Lung (tissue), 17 donors: ENCODE measurements at places on chromosomes 2 and 18.

DNA sequence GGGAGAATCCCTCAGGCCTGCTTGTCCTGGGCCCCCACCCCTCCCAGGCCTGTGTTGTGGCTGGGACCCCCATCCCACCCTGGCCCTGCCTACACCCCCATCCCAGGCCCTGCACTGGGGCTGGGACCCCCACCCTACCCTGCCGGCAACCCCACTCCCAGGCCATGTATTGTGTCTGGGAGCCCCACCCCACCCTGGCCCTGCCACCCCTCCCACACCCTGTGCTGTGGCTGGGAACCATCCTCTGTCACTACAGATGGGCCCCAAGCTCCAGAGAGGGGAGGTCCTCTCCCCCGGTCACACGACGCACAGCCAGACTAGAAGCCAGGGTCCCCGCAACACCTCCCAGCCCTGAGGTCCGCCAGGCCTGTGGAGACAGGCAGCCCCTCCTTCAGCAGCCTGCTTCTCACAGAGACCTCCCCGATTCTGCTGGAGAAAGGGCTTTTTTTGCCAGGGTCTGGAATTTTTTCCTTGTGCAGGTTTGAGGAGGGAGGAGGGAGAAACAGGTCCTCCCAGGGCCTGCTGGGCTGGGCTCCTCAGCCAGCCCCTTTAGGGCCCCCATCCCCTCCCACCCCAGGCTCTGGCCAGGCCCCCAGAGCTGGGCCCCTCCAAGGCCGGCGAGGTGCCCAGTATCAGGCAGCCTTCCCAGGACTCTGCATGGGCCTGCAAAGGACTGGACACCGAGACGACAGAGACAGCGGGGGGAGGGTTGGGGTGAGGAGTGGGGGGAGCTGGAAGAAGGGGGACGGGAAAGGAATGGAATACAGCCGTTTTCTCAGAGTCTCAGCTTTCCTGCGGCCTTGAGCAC is 28.0 kb downstream of the KIF1A start:
- peak; percentile 90 for DNase-seq

DNA sequence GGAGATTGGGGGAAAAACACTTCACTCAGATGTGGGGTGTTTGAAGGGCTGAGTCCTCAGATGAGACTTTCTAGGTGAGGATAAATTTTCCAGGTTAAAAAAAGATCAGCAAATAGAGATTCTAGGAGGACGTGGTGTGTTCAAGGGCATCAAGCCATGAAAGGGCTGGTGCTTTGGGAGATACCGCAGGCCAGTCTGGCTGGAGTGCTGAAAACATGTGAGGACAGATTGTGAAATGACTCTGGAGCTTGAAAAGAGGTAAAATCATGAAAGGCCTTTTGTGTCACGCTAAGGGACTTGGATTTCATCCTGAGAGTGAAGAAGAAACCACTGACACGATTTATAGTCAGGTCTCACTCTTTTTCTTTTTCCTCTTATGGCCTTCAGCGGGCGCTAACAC is 320.5 kb downstream of the DPP10 start:
- DNase-seq: no peak

DNA sequence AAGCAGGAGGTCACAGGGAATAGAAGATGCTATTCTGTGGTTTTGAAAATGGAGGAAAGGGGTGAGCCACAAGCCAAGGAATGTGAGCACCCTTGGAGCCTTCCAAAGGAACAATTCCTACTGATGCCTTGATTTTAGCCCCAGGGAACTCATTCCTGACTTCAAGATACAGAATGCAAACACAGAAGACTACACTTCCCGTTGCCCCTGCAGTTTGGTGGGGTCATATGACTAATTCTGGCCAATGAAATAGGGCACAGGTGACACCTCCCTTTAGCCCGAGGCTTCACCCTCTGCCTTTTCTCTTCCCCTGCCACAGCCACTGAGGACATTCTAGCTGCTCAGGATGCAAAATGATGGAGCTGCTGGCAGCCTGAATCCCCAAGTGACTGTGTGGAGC is 126.1 kb downstream of the INHBB start:
- DNase-seq: no peak

- DNase-seq: no peak
These were observed 529.6 kb upstream of the ZEB2 start for GRCh38 chr2:145049475-145049874.

DNA sequence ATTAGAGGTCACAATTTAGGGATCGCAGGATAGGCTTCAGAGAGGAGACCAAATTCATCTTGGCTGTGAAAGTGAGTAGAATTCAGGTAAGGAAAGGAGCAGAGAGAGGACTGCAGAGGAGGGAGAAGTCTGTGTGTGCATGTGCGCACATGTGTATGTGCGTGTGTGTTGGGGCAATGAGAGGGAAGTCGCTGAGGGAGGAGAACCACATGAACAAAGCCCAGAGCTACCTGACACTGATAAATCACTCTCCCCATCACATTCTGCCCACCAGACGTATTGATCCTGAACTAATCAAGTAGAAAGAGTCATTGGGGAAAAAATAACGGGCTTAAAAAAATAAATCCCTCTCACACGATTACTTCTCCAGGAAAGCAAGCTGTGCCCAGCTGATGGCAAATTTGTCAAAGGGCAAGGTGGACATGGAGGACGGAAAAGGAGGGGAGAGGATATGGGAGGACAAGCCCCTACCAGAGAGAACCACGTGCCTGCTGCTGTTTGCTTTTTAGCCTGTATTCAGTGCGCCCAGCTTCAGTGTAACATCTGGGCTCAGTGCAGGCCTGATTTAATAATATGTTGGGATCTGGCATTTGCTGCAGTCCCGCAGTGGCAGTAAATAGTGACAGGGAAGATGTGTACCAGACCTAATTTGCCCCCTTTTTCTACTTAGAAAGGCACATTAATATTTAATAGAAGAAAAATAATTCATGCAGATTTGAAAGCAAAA is 307.5 kb downstream of the C1D start:
- DNase-seq: no peak

- DNase-seq: no peak
These were observed 20.8 kb downstream of the ATF2 start for GRCh38 chr2:175147186-175147585.

GRCh38 chr2:169983506-169983905 is 156.3 kb downstream of the UBR3 start:
- no peak for DNase-seq

GRCh38 chr2:100632037-100632436 is 69.2 kb downstream of the PDCL3 start:
- no peak for DNase-seq

DNA sequence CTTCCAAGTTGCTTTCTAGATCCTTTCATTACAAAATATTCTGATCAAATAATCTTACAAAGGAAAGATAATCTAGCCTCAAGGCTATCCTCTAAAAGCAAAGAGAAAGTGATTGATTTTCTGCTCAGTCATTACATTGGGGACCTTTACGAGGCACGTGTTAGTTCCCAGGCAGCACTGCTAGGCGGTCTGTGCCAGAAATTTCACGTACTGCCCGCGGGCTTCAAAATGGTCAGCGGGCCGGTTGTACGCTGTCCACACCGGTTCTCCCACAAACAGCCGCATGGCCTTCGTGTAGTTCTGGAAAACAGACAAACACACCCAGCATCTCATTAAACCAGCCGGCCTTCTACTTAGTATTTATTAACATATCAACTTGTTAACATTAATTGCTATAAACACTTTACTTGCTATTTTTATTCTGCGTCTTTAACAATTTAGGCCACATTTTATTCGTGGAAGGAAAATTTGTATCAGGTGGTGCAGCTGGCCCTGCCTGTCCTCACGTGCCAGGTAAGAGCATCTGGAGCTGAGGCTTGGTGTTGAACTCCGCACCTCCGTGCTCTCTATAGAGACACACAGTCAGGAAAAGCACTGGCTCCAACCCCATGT is 20.4 kb downstream of the ADI1 start:
- no peak for DNase-seq

- DNase-seq: no peak
These were observed 803.6 kb upstream of the ZEB2 start for GRCh38 chr2:145323512-145323911.

DNA sequence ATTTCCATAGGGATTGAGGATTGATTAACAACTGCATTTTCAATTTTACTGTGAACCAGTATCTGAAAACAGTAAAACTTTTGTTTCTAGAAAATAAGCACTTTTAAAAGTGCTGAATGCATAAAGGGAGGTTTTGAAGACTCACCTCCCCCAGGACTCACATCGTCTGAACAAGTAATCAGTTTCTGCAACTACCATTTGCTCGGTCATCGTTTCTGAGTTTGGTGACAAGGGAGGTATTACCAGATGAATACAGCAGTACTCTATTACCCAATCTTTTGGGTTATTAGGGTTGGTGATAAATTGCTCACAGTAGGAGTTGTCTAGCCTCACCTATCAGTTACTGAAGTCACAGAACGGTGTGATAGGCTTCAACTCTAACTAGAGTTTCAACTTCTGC is 234.5 kb upstream of the FN1 start:
- DNase-seq: no peak

DNA sequence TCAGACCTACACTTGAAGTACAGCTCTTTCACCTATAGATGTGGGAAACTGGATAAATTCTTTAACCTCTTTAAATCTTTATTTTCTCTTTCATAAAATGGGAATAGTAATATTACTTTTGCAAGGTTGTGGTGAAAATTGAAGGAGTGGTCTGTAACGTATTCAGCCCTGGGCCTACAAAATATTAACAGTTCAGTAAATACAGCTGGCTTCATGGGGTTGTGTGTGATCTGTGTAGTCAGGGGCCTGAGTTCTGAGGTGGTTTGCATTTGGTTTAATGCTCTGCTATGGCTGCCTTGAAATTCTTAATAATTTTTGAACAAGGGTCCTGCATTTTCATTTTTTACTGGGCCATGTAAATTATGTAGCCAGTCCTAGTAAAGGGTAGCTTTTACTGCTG is 16.8 kb upstream of the EML6 start:
- no peak for DNase-seq

GRCh38 chr2:228367356-228367755 is 185.9 kb upstream of the SPHKAP start:
- DNase-seq: no peak

- no peak for DNase-seq
These were observed 29.0 kb downstream of the PHLPP1 start for GRCh38 chr18:62744076-62744968.

GRCh38 chr2:210567279-210567678 is 10.9 kb downstream of the CPS1 start:
- DNase-seq: no peak

GRCh38 chr2:172354347-172354746 is 73.0 kb upstream of the ITGA6 start:
- DNase-seq: no peak

DNA sequence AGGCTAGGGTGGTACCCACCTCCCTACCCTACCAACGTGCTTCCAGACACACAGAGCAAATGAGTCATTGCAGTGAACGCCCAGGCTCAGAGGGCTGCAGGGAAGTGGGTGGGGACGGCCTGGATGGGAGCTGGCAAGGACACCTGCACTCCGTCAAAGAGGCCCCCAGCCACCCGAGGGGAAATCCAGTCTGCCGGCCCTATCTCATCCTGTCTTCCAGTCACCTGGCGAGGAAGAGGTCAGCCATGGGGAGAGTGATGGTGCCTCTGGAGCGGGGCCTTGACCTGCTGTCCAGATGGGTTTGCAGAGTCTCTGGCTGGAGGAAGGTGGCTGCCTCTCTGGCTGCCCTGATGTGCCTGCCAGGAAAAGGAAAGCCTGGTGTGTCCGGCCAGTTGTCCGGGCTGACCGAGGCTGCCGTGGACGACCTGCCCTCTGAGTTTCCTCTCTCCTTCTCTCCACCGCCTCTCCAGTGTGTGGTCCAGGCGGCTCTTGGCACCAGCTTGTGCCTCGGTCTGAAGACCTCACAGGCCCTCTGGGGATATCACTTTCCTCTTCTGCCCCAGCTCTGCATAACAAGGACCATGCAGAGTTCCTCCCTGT is 209.7 kb upstream of the COPS8 start:
- no peak for DNase-seq

- no peak for DNase-seq
These were observed 62.2 kb upstream of the STPG4 start for GRCh38 chr2:47217277-47217676.

- no peak for DNase-seq
These were observed 95.2 kb downstream of the POLE4 start for GRCh38 chr2:75053484-75054112.

- DNase-seq: peak; percentile 79
These were observed 108.9 kb upstream of the DAPL1 start for GRCh38 chr2:158686210-158686691.

DNA sequence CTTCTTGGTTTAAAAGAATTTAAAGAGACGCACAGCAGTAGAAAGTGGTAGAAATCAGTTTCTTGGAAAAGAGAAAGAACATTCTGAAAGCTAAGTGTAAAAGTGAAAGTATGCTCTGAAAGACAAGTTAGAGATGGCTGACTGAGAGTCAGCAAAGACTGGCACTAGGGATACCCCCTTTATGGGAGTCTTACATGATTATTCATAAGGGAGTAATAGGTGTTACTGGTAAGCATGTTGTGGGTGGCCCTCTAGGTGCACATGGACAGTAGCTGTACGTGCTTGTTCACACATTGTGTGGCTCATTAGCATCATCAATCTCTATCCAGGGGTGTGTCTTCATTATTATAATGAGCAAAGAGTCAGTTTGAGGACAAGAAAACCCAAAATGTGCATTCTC is 816.2 kb downstream of the CBLN2 start:
- DNase-seq: no peak

DNA sequence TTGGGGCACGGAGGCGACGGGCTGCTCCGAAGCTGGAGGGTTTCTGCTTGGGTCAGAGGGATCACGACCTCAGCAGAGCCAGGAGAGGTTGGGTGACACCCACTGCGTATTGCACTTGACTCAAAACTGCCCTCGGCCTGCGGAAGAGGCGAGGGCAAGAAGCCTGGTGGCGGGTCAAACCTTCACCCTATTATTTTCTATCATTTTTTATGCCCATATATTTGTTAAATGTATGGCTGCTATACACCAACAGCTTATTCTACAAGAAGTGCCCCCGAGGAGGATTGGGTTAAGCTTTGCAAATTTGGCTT is 12.6 kb upstream of the SATB2 start:
- no peak for DNase-seq

DNA sequence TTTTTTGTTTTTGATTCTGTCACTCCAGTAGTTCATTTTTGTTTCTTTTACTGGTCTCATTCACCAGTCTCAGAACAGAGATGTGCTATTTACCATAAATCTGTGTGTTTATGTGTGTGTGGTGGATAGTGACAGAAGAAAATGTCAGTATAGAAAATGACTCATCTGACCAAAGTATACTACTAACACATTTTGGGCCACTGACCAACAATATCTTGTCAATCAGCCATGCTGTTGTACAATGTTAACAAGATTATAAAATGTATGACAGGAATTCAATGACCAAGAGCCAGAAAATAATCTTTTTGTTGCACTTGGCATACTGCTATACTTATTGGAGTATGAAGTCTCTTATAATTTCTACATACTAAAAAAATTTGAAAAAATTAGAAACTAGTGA is 1081.4 kb upstream of the NRXN1 start:
- DNase-seq: no peak

GRCh38 chr2:19274439-19274838 is 84.0 kb downstream of the OSR1 start:
- no peak for DNase-seq
